ENCODE measurements at places on chromosomes 3 and 15. TPM values are rescaled to one million over a fixed set of nuclear protein-coding genes. Genes with fewer than 3 reads are reported as not detected.

- no peak for DNase-seq
Measured at GRCh38 chr15:54506977-54507524, 528.8 kb downstream of the UNC13C start.

The CFAP20DC gene
- 1.7 TPM for total RNA-seq

The MAP1A gene
- 60.9 TPM for total RNA-seq

The FYTTD1 gene
- 43.5 TPM for total RNA-seq

The RPS27L gene
- total RNA-seq, result 308 TPM

DNA sequence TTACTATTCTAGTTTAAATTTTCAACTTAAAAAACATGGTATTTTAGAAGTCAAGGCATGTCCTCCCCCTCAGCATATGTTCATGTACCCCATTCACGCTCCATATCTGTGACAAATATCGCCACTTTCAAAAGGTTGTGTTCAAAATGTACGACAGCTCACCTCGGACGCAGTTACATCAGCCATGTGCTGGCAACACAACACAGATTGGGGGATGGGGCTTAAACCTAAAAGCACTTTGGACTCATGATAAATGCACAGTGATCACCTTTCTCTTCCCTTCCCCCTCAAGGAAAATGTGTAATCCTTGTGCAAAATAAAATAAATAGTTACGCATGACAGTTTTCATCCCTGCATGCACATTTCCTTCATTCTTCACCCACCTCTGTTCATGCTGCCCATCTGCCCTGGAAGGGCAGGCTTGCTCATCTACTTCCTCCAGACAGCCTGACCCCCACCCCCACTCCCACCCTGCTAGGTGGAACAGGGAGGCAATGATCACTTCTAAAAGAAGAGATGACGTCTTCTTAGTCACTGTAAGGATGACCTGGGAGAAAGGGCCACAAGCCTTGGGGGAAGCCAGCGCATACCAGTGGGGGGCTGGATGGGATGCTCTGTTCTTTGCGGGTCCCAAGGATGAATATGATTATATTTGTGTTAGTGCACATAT lies 271.4 kb upstream of the SEMA6D start:
- no peak for DNase-seq

The SAMMSON gene
- total RNA-seq, result not detected

GRCh38 chr3:161139686-161140085 lies 34.5 kb upstream of the B3GALNT1 start:
- DNase-seq, result peak; percentile 10

DNA sequence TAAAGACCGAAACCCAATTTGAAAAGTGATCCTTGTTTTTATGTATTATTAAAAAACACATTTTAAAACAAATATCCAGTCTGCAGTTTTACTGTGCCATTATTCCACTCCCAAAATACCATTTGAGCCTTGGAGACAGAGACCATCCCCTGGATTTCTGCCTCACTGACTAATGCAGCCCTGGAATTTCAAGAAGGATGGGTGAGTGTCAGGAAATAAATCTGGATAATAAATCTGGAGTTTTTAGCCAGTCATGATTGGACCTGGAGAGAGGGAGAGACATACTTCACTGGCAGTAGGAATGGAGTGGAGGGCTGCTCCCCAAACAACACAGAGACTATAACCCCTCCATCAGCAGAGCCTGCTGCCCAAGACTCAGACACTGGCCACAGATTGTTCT lies 123.3 kb downstream of the MYLK start:
- no peak for DNase-seq

- DNase-seq, result no peak
Measured at GRCh38 chr3:193890016-193890897, 245.7 kb upstream of the HES1 start.

The GOLGA6L4 gene
- 1.3 TPM for total RNA-seq

The SLC26A6 gene
- total RNA-seq, result 34.8 TPM

DNA sequence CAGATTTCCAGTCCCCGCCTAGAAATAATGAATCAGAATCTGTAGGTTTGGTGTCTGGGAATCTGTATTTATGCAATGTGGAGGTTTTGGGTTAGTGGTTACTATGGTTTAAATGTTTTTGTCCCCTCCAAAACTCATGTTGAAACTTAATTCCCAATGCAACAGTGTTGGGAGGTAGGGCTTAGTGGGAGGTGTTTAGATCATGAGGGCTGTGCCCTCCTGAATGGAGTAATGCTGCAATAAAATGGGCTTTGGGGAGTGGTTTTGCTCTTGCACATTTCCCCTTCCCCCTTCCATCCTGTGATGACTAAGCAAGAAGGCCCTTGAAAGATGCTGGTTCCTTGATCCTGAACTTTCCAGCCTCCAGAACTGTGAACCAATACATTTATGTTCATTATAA lies 9.2 kb upstream of the RFC4 start:
- DNase-seq, result peak; percentile 72

GRCh38 chr3:141094790-141095545 lies 43.8 kb downstream of the SPSB4 start:
- no peak for DNase-seq

DNA sequence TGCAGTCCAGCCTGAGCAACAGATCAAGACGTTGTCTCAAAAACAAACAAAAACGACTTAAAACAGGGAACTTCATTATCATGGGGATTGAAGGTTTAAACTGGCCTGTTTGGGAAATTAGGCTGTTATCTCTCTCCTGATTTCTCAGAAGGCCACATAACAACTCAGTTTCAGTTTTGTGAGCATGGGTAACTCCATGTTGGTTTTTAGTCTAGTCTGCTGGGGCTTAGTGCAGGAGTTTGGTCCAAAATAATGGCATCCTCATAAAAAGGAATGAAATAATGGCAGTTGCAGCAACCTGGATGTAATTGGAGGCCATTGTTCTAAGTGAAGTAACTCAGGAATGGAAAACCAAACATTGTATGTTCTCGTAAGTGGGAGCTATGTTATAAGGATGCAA lies 2.3 kb upstream of the ZNF280D start:
- DNase-seq, result no peak

GRCh38 chr3:112539825-112540650 lies 21.7 kb downstream of the ATG3 start:
- DNase-seq, result no peak

The P2RY14 gene
- total RNA-seq, result not detected

The DUOX1 gene
- not detected for total RNA-seq

DNA sequence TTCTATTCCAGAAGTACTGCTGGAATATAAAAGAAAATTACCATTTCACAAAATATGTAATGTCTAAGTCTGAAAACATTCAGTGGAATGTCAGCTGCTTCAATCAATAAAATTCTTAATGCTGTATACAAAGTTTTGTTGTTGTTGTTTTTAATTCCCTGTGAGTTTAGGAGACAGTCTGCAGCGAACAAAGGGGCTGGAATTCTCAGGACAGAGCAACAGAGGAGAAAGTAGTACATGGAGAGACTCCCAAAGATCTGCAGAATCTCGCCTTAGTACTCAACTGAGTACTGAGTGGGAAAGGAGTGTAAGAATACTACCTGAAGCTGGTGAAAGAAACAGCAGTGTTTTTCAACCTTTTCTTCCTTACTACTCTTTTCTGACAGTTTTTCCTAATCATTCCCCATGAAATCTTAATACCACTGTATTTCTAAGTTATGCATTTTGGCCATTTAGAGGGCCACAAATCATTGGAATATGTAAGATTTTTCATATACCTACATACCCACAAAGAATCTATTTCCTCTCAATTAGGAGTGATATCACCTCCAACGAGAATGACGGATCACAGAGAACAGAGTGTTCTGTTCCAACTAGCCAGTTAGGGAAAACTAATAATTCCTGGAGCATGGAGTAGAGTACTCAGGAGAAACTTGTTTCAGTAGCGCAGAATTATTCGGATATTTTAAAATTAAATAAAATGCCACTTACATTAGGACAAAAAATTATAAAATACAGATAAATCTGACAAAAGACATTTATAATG lies 16.0 kb downstream of the ANKRD28 start:
- DNase-seq, result peak; percentile 49

Measured in fibroblast of villous mesenchyme (primary cell).